D341Med (cell line): ENCODE measurements at places on chromosomes 5 and 9.

DNA sequence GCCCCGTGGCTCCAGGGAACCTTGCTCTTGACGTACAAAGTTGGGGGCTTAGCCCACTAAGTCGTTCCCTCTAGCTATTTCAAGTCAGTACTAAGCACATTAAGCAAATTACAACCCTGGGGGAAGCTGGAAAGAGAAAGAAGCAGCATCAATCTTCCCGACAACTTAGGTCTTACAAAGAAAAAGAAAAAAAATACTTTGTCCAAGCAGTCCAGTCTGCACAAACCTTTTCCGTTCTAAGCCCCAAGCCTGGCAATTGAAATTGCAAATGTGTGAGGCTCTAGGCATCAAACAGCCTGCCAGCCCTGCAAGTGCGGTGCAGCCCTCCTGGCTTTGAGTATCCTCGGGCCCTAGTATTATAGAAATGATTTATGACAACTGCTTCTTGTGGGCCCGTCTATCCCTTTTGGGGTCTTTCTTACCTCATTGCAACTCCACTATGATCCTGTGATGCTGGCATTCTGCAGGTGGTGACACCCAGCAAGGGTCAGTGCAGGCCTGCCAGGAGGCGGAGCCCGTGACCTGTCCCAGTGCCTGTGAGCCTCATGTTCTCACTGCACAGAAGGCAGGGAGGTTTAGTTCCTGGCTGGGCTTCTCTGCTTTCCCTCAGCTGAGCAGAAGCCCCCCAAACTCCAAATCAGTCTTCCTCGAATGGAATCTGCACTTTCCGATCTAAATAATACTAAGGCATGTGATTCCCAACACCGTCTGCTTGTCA, 232.3 kb upstream of the IRX2 start:
- no peak for DNase-seq

- peak; percentile 30 for DNase-seq
Measured at GRCh38 chr5:56838409-56839039, 23.2 kb downstream of the MAP3K1 start.

DNA sequence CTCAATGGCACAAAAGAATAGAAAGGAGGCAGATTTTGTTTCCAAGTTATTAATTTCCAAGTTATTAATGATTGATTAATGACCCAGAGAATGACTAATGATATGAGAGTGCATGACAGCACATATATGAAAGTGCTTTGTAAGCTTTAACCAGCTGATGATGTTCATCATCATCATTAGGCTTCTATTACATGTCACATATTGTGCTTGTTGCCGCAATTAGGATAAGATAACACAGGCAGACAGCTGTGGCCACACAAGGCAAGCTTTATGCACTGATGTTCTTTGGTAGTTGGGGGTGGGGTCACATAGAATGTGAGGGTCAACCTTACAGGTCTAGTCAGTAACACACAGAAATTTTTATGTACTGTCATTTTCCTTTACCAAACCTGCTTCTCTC, 219.7 kb downstream of the TRPM3 start:
- no peak for DNase-seq

- DNase-seq, result no peak
Measured at GRCh38 chr5:127652952-127653611, 4.2 kb downstream of the CTXN3 start.

- no peak for DNase-seq
Measured at GRCh38 chr5:140342287-140342686, 4.1 kb downstream of the HBEGF start.

- DNase-seq, result no peak
Measured at GRCh38 chr9:100729336-100729895, 151.5 kb downstream of the CAVIN4 start.

DNA sequence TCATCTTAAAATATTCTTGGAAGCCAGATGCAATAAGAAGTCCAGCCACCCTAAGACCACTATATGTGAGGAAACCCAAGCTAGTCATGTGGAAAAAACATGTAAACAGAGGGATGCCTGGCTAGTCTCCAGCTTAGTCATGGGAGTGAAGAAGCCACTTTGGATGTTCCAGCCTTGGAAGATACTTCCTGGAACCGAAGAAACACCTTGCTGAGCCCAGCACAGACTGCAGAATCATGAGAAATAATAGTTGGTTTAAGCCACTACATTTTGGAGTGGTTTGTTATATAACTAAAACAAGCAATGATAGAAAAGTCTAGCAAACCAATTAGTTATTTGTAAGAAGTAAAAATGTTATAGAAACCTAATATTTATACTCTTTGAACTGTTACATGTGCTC, 12.6 kb downstream of the DHX29 start:
- DNase-seq, result no peak

- DNase-seq, result no peak
Measured at GRCh38 chr9:132806306-132806705, 71.8 kb downstream of the AK8 start.

GRCh38 chr5:168766426-168766700, 187.2 kb upstream of the PANK3 start:
- no peak for DNase-seq

GRCh38 chr5:170293273-170293672, 4.3 kb downstream of the LCP2 start:
- DNase-seq, result no peak

GRCh38 chr9:78112004-78112403, 80.4 kb upstream of the GNAQ start:
- no peak for DNase-seq

- DNase-seq, result no peak
Measured at GRCh38 chr5:66882606-66883227, 286.5 kb downstream of the MAST4 start.

- peak; percentile 47 for DNase-seq
Measured at GRCh38 chr9:71001780-71002386, 119.5 kb downstream of the TRPM3 start.

DNA sequence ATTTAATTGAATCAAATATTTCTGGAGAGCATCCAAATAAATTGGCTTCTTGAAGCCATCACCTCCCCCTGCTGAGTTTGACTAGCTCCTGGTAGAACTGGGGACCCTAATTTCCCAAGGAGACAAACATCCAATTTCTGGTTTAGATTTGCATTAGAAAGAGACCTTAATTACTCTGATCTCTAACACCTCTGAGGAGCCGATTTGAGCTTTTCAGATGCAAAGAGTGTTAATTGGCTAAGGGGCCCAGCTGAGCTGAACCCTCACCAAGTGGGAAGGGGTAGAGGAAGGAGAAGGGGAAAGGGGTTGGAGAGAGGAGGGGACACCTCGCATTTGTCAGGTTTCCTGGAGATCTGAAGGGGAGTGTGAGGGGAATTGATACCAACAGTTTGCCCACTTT, 145.4 kb upstream of the SHB start:
- no peak for DNase-seq

DNA sequence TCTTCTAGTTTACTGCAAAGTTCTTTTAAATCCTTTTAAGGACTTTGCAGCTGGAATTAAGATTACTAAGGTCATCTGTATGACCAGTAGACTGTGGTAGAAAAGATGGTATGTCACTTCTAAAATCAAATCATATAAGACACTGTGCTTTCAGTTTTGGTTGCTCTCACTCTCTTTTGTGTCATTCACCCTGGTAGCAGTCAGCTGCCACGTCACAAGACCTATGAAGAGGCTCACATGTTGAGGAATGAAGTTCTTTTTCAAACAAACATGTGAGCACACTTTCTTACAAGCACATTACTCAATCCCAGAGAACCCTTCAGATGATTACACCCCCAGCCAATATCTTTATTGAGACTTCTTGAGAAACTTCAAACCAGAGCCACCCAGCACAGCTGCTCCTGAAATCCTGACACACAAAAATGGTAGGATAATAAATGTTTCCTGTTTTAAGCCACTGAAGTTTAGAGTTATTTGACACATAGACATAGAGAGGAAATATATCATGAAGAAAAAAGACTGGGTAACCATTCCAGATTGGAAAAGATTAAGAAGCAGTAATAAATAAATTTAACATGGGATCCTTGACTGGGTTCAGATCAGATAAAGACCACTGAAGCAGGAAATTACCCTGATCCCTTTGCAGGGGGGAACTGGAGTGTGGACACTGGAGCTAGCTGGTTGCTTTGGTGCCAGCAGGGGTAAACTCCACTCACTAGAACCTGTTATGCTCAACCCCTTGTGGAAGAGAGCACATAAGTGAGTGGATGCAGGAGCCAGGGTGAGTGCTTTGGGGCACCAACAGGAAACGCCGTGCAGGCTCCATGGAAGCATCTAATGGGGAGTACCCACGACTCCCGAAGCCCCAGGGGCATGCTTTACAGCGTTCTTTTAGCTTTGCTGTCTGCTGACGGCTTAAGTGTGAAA, 64.1 kb downstream of the SLCO4C1 start:
- no peak for DNase-seq

DNA sequence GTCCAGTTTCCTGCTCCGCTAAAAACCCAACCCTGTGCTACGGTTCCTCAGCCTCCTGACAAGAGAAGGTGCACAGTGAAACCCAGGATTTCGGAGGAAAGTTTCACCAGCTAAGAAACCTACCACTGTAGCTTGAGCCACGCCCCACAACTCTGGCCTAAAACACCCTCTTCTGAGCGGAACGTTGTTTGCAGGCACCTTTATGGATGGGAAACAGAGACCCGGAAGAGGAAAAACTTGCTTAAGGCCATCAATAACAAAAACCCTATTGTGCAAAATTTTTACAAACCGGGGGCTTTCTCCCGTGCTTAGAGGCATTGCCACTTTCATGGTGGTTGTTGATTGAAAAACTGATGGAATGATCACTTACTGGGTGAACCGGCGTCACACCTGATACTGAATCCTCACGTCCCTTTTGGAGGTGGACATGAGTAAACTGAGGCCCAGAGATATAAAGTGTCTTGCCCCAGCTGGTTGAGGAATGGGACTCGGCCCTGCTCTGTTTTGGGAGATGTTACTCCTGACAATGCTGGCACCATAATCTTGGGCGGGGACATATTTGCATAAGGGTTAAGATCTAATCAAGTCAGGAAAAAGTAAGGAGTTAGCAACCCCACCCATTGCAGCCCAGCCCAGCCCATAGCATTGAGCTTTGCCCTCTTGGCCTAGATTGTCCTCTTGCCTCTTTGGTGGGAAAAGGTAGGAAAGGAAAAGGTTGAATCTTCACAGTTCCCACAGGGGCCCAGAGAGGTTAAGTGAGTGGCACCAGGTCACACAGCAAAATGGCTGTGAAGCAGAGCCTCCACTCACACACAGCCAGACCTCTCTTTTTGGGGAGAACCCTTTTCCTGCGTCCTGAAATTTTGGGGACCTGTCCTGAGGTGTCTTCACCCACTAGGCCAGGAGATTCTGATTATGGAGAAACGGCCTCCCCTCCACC, 23.2 kb upstream of the PTGS1 start:
- DNase-seq, result no peak

- no peak for DNase-seq
Measured at GRCh38 chr5:107461770-107462169, 209.0 kb downstream of the EFNA5 start.

- no peak for DNase-seq
Measured at GRCh38 chr5:74953937-74954720, 87.9 kb upstream of the FAM169A start.
